ENCODE measurements at places on chromosomes 2 and 18.
A peak's percentile ranks its signal among the peaks of the same experiment; 100 is the strongest.

- DNase-seq, result no peak
These were observed 116.8 kb downstream of the SPTBN1 start for GRCh38 chr2:54572636-54573536.

DNA sequence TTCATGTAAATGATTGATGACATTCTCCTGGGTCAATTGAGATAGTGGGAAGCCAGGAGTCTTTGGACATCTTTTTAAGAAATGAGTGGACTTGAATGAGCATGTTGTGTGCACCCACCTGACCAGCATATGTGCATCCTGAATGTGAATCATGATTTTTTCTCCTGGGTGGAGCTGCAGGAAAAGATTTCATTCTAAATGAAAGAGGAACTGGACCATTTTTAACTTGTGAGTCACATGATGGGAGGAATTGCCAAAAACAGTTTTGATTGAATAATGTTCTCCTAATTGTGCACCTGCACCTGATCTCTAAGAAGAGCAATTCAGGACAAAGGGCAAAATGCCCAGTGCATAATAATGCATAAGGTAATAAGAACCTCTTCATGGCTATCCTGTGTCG lies 32.3 kb downstream of the COPS8 start:
- no peak for DNase-seq

DNA sequence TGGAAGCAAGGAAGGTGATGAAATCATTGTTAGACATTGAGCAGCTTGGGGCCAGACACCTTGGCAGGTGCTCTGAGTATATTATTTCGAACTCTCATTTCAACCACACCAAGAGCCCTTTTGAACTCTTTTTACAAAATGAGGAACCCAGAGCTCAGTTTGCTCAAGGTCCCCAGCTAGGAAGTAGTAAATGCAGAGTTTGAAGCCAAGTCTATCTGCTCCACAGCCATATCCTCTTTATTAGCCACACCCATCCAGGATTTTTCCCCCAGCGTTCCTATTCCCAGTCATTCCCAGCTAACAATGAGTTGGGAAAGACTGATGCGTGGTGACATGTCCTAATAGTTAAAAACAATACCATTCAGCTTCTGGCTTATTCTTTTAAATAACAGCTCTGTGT lies 40.2 kb downstream of the SEMA4F start:
- no peak for DNase-seq

- no peak for DNase-seq
These were observed 2.6 kb downstream of the INHA start for GRCh38 chr2:219574484-219575311.

GRCh38 chr18:23689031-23689615 lies at the start of gene LAMA3:
Gene LAMA3, plus strand, starts transcription at chr18:23689453. Its CDS starts 231 bp downstream, at chr18:23689684.
- DNase-seq, result peak; percentile 41

DNA sequence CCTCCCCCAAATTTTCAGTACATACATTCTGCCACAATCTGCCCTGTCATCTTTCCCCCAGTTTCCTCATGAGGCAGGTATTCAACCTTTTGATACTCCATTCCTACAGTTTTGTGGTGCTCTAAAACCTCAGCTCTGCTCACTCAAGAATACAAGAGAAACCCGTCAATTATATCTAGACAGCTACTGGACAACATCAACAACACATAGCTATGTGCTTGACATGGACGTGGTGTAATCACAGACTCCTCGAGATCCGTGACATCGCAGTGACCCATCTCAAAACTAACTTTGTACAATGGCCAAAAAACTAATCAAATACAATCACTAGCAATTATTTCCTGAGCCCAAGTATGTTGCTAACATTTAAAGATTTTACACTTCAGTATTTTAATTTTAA lies 23.6 kb downstream of the WDSUB1 start:
- DNase-seq, result no peak

GRCh38 chr2:51960841-51961335 lies 929.0 kb upstream of the NRXN1 start:
- DNase-seq, result no peak

GRCh38 chr2:120985174-120985996 lies 249.7 kb downstream of the GLI2 start:
- no peak for DNase-seq

- DNase-seq, result no peak
These were observed 65.6 kb downstream of the CYP26B1 start for GRCh38 chr2:72082021-72082601.

DNA sequence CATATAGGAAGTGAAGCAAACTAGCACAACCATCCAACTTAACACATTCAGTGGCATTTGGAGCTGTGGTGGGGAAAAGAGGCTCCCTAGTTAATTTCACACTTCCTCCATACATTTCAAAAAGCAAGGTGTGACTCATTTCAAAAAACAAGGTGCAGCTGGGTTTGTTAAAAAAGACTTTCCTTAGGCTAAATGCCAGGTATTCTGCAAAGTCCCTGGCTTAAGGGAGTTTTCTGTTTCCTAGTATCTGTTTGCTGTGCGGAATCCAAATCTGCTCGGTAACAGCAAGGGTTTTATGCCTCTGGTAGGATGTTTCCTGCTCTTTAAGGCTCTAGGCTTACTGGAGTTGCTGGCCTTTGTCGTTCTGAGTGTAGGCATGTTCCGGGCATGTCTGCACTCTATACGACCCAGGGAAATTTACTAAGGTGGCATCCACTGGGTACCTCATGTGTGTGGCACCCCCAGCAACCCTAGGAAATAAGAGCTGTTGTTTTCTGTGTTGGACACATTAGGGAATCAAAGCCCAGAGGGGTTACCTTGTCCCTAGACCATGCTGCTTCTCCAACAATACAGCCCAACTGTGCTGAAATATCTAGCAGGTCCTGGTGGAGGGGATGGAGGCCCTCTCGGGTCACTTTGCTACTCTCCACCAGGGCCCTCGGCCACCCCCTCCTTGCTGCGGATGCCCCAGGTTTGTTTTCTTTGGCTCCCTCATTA lies 634 bp upstream of the MSGN1 start:
- no peak for DNase-seq

DNA sequence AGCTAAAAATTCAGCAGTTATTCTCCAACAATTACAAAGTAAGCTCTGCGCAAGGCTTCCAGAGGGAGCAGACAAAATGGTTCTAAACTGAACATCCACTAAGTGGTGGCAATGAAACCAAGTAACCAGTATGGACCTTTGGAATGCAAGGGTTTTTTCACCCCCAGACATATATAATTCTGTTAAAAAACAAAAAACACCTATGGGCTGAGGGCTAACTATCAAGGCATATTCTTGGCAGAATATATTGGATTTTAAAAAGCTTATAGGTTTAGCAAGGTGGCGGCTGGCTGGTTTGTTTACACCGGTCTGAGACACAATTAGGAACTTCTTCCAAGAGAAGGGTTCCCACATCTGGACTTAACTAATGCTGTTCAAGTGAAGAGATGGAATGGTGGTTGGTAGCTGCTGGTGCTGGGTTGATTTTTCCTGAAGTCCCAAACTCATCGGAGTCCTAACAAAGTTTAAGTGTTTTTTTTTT lies 2.8 kb downstream of the ZFP36L2 start:
- no peak for DNase-seq

DNA sequence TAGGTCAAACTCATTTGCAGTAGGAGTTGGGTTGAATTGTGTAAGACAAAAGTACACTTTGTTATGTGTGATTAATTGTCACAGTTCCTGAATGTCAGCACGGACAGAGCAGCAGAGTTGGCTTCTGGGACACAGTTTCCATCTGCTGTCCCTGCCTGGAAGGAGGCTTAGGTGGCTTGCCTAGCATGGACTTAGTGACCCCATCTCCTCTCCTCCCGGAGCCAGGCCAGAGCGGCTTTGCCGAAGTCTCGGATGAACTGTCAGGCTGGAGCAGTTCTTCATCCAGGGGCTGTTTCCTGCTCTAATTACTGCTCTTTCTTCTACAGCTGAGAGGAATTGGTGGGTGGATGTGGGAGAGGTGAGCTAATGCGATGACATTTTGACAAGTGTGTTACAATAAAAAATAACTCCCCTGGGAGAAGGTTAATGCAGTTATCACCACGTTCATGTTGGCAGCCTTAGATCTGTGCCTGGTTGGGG lies 102.0 kb downstream of the SH3RF3 start:
- DNase-seq, result no peak

DNA sequence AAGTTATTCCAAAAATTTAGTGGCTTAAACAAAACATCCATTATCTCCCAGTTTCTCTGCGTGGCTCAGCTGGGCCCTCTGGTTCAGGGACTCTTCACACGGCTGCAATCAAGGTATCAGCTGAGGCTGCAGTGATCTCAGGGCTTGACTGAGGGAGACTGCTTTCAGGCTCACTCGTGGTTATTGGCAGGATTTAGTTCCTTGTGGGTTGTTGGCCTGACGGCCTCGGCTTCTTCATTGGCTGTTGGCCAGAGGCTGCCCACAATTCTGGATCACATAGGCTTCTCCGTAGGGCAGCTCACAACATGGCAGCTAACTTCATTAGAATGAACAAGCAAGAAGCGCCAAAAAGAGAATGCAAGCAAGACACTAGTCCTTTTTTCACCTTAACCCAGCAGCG lies 90.1 kb downstream of the ABI2 start:
- no peak for DNase-seq

- DNase-seq, result no peak
These were observed 116.5 kb downstream of the GALR1 start for GRCh38 chr18:77366067-77366719.

DNA sequence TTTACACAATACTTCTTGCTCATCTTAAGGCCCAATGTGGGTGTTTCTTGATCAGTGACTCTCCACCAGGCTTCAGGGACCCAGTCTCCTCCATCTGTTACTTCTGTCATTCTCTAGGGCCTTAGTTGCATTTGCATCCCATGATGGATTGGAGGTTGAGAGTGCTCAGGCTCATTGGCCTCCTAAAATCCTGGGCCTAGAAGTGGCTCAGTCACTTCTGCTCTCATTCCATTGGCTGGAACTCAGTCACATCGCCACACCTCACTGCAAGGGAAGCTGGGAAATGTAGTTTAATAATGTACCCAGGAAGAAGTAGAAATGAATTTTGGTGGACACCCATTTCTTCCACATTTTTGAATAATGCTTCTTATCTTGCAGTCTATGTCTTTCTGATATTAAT lies 223.5 kb downstream of the HRH4 start:
- no peak for DNase-seq

DNA sequence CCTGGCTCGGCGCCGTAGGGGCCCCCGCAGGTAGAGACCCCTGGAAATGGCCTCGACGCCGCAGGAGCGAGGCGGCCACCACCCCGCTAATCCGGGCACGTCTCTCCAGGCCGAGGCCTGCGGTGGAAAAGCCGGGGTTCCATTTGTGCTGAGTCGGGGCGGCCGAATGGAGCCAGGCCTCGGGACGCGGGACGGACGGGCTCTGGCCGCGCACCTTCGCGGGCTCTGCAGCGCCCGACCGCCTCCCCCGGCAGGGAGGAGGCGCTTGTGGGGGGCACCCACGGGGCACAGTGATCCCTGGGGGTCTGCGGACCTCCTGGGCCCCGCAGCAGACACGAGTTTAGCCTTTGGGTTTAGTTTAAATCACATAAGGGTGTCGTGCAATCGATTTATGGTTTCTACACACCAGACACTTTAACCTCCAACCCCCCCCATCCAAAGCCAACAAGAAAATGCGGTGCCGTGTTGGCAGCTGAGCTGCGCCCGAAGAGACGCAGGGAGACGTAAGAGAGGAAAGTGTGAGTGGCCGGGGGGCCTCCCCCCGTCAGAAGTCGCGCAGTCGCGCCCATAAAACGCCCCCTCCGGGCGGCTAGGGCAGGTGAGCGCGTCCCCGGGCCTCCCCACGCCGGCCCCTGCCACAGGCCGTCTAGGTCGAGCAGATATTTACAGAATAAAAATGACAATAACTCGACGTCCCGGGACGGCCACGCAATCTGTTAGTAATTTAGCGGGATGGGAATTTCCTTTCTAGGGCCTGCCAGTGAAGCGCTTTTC lies 1.0 kb upstream of the NFATC1 start:
- peak; percentile 51 for DNase-seq

- no peak for DNase-seq
These were observed 240.6 kb upstream of the NT5C1B start for GRCh38 chr2:18829976-18830375.

DNA sequence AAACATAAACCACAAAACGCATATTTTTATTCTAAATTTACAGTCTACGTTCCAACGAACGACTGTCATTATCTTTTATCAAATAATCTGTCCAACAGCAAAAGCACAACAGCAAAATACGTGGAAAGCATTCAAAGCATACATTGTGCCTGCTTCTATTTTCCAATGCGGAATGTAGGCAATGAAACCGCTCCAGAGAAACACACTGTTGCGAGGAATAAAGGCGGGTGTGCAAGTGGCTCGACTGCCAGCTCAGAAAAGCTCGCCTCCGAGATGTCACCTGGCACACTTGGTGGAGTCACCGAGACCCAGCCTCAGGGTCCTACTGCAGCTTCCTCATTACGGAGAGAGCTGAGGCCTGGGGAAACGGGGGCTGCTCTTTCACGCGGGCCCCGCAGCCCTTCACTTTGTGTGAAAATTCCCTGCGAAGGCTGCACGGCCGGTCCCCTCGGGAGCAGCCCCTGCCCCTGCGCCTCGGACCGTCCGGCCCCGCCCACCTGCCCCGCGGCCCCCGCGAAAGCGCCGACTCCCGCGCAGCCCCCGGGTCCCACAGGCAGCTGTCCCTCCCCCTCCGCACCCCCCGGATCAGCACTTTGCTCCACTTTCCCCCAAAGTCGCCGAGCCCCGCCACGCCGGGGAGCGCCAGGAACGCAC lies 752 bp downstream of the MGAT4A start:
- peak; percentile 22 for DNase-seq

DNA sequence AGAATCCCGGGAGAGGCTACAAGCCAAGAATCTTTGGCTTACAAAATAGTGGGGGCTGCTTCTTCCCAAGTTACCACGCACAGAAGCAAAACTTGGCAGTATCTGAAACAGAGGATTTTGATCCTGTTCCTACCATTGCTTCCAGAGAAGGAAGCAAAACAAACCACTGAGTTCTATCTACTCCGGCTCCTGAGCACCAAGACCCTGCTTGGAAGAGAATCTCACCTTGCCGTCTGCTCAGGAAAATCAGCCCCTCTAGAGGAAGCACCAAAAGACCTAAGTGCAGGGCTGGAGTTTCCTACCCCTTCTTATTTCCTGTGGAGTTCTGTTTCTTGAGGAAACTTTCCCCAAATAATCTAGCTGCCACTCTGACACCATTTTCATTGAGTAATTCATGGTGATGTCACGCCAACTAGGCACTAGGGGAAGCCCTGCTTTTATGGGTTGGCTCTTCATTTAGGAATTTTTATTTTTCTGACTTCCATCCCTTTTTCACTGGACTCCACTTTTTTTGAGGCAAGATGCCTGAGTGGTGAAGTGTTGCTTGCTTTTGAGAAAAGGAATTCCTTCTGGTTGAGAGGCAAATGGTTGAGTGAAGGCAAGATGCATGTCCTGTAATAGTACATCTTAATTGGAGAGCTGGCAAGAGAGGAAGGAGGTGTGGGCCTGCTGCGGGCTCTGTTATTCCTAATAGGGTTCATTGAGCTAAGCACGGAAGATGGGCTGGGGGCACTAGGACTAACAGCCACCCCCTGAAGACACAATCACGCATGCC lies 36.8 kb upstream of the EML4 start:
- no peak for DNase-seq

DNA sequence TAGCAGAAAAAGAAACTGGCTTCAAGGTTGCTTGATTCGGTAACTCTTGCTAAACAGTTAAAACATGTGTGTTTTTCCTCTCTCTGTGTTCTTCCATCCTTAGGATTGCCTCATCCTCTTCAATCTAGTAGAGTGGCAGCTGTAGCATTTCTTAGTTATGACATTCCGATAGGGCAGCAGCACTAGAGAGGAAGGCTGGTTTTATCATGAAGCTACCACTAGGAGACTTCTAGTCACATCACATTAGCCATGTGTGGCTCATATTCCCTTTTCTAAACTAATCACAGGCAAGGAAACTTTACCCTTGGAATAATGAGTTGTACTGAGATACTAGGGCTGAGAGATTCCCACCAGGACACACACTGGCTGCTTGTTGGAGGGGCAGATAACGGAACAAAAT lies 187.6 kb downstream of the DOK6 start:
- DNase-seq, result no peak
